Airway epithelial cell (primary cell): ENCODE measurements at places on chromosomes 12 and 14. TPM values are rescaled to one million over a fixed set of nuclear protein-coding genes. Genes with fewer than 3 reads are reported as not detected.

SLC6A13 gene
- not detected in 2 replicates for total RNA-seq

IL31 gene
- total RNA-seq: not detected in 2 replicates

FBRSL1 gene
- 24.2 and 25.9 TPM in 2 replicates for total RNA-seq

PMCH gene
- total RNA-seq: not detected in 2 replicates

CPNE8 gene
- total RNA-seq: 7.7 and 8.0 TPM in 2 replicates

KCNA1 gene
- total RNA-seq: not detected in 2 replicates

PMEL gene
- total RNA-seq: 1.9 and 2.6 TPM in 2 replicates

ASCL1 gene
- total RNA-seq: not detected in 2 replicates

MGAT2 gene
- 47.7 and 48.6 TPM in 2 replicates for total RNA-seq
